ENCODE measurements at places on chromosomes 16 and 17. TPM values are rescaled to one million over a fixed set of nuclear protein-coding genes. Genes with fewer than 3 reads are reported as not detected.

DNA sequence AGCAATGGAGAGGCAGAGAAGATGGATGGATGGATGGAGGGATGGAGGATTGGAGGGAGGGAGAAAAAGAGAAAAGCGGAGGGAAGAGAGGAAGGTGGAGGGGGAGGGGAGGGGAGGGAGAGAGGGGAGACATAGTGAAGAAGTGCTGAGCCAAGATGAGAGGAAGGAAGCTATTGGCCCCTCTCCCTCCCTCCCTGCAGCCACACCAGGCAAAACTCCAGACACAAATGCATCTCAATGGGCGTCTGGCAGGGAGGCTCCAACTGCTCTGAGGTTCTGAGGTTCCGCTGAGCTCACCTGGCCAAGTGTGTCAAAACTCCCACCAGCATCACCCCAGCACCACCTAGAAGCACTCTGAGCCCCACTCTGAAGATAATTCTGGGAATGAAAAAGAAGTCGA is 26.9 kb upstream of the PHB1 start:
- DNase-seq: no peak

Gene EME1
- polyA plus RNA-seq: 5.3 TPM

Gene SMIM36
- not detected for polyA plus RNA-seq

GRCh38 chr16:23398987-23399805 is 53.8 kb downstream of the COG7 start:
- no peak for DNase-seq

Gene TEX14
- polyA plus RNA-seq: 0.01 TPM

Gene IGFBP4
- polyA plus RNA-seq: 1,200 TPM

Gene MEAK7
- 29.1 TPM for polyA plus RNA-seq

Gene KRTAP2-1
- polyA plus RNA-seq: not detected

Gene SLC2A4
- 0.15 TPM for polyA plus RNA-seq

Gene GAST
- polyA plus RNA-seq: not detected

- DNase-seq: no peak
Observed at GRCh38 chr17:66850692-66851091, 15.8 kb downstream of the CACNG5 start.

Gene ZNHIT3
- polyA plus RNA-seq: 43.6 TPM

DNA sequence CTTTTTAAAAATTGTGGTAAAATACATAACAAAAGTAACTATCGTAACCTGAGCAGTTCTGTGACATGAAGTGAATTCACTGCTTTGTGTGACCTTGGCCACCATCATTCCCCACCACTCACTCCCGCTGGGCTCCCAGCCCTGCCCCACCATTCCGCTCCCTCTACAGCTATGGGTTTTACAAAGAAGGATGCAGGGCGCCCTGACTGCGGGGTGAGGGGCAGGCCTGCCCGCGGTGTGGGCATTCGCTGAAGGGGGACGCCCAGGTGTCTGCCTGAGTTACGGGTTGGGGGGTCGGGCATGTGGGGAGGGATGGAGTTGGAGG is at the start of gene CEMP1:
Gene CEMP1, minus strand, starts transcription at position 38 of the 325 bp plus-strand sequence. CDS start 335 bp downstream, outside the sequence.
- DNase-seq: no peak

Gene ARL5C
- not detected for polyA plus RNA-seq

Gene DYNLRB2
- 0.50 TPM for polyA plus RNA-seq

GRCh38 chr16:27432558-27432957 is 30.6 kb downstream of the IL21R start:
- peak; percentile 25 for DNase-seq

- DNase-seq: no peak
Observed at GRCh38 chr17:41710472-41711090, 1.6 kb upstream of the GAST start.

All from BJ (cell line).